Keratinocyte (primary cell): ENCODE measurements at places on chromosomes 2 and 18.

GRCh38 chr2:75465317-75465984 is 95.3 kb downstream of the EVA1A start:
- DNase-seq, result no peak

- no peak for DNase-seq
These were observed 93.0 kb downstream of the DPP4 start for GRCh38 chr2:161980976-161981375.

- no peak for DNase-seq
These were observed 270.1 kb downstream of the CD226 start for GRCh38 chr18:69677595-69677994.

DNA sequence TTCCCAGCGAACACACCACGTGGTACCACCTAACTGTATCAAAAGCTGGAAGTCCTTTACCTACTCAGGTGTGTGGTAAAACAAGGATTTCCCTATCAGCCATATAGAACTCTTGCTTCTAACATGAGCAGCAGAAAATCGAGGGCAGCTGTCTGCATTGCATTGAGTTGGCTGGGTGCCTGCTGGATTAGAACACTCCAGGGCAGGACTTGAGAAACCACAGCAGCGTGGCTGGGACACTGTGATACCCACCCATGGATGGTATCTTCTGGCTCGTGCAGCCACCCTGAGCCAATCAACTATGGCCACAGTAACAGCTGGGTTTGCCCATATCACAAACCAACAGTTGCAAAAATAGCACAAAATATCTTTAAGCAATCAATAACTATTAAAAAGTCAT is 188.3 kb downstream of the FBXO15 start:
- DNase-seq, result no peak
